ENCODE measurements at places on chromosomes 13 and 19.

DNA sequence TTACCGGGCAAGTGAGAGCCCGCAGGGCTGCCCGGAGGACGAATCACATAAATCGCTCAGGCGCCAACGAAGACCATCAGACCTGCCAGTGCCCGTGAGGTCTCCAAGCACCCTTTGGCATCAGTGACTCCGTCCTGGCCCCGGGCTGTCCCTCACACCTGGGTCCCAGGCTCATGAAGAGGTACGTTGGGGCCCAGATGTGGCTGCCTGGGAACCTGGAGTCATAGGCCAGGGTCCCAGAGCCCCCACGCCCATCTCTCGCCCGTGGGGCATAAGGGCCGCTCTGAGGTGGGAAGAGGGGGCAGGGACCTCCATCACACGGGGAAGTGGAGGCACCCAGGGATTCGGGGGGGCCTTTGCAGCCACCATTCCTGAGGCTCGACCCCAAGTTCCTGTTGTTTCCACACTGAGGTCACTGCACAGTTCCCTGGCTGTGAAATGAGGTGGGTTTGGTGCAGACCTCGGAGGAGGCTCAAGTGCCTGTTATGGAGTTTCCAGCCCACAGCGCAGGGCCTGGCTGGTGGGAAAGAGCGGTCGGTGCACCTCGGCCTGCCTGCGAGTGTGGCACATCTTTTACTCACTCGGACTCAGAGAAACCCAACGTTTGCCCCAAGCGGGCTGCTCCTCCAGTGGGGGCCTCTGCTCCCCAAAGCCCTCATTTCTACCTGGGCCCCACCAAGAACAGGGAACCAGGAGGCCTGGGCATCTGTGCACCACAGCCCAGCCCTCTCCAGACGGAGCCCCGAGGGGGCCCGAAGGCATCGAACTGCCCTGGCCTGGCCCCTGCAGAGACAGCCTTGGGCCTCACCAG, 35.9 kb upstream of the C13orf46 start:
- DNase-seq = no peak

GRCh38 chr13:45784755-45785675, 66.5 kb downstream of the SIAH3 start:
- DNase-seq = peak; percentile 78

GRCh38 chr13:110286833-110287819, 19.8 kb downstream of the COL4A1 start:
- peak; percentile 82 for DNase-seq

GRCh38 chr13:49421391-49421790, 22.5 kb downstream of the CAB39L start:
- peak; percentile 8 for DNase-seq

DNA sequence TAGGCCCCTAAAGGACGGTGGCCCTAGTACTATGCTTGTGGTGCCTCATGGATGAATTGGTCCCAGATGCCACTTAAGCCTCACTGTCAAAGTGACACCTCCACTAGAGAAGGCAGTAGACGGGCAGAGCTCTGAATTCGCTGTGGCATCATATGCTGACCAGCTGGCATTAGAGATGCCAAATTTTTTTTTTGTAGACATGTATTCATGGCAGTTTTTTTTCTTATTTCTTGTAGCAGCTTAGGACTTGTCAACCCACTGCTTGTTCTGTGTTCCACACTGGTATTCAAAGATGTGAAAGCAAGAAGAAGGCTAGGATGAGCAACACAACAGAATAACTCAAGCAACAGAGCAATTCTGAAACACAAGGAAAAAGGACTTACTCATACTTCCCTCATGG, 212.5 kb downstream of the DLEU7 start:
- no peak for DNase-seq

- peak; percentile 81 for DNase-seq
Measured at GRCh38 chr13:113216254-113217048, 7.0 kb downstream of the CUL4A start.

DNA sequence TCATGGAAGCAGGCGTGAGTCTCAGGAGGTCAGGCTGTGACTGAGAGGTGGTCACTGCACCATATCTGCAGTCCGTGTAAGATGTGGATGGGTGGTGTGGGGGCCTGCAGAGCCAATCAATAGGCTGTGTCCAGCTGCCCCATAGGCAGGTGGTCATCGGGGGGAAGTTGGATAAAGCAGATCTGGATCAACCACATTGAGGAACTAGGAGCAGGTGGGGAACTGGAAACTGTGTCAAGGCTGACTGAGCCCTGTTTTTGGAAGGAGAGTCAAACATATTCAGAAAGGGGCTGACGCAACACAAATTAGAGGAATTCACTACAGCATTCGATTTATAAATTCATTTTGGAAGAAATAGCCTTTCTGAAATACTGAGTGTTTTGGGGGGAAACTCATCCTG, 15.0 kb downstream of the CLEC4M start:
- DNase-seq = no peak

- DNase-seq = peak; percentile 46
Measured at GRCh38 chr19:14561847-14562351, 10.0 kb downstream of the NDUFB7 start.

DNA sequence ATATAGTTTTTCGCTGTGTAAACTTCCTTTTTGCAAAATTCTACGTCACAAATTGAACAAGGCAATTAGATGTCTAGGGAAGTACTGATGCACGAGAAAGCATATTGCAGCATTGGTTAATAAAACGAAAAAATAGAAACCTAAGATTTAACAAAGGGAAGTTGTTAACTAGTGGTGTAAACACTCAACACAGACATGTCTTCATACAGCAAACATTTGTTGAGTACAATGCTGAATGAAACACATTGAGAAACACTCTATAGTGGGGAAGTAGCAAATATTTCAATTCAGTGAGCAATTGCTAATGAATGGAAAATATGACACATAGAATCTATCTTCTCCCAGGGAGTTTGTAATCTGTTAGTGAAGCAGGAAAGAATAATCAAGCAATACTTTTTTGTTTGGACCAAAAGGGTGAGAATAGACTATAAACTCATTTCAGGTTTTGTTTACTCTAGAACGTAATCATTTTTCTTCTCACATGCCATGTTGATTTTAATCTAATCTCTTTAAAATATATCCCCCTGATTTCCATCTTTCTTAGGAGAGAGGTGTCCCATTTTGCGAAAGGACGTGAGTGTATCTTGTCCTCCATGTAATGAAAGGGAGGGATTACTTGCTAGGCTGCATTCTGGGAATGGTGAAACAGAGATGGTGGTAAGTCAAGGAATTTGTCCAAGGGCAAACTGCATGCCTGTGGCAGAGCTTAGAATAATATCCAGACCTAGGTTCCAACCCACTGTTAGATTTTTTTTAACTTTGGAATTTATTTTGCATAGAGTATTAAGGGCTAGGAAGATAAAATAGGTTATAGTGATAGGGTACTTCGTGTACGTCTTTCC, 1.7 kb upstream of the ANKRD10 start:
- peak; percentile 70 for DNase-seq

- peak; percentile 21 for DNase-seq
Measured at GRCh38 chr19:18869023-18869618, 26.8 kb downstream of the CERS1 start.

- DNase-seq = no peak
Measured at GRCh38 chr19:30167206-30167868, 204.8 kb upstream of the ZNF536 start.

DNA sequence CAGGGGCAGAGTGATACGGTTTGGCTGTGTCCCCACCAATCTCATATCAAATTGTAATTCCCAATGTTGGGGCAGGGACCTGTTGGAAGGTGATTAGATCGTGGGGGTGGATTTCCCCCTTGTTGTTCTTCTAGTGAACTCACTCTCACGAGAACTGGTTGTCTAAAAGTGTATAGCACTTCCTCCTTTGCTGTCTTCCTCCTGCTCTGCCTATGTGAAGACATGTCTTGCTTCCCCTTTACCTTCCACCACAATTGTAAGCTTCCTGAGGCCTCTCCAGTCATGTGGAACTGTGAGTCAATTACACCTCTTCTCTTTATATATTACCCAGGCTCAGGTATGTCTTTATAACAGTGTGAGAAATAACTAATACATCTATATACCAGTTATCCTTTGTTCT, 706.4 kb upstream of the KLHL1 start:
- DNase-seq = no peak

DNA sequence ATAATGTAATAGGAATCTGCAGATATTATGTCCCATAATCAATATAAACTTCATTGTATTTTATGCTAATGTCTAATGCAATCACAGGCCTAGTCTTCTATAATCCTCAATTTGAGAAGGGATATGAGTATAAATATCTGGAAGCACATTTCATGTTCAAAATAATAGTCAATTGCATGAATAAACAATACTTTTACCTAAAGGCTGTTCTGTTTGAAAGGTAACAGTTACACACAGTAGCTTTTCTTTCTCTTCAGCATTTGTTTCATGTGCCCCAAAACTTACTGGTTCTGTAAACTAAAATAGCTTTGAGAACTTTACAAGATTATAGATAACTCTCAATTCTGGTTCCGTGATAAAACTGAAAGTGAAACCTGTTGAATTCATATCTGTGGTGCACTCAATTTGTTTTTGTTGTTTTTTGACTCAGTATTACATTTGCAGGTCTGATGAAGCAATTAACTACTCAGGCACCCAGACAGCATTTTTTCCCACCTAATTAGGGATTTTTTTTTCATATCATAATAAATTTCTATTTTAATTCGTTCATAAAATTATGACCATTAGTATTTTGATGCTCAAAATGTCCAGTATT, 1193.8 kb downstream of the SLITRK1 start:
- no peak for DNase-seq

DNA sequence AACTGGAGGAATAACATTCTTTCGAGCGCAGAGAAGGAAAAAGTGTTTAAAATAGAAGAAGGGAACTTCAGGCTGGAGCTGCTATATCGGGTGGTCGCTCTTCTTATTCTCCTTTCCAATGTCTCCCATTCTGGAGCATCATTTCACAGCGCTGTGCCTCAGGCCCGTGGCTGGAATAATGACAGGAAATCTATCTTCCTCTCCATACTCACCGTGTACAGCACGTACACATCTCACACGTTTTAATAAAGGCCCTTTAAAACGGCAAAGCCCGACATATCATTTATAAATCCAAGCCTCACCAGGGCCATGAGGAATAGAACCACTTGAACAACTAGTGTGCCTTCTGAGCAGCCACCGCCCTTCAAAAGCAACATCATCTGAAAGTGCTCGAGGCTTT, 264.4 kb downstream of the TEX29 start:
- DNase-seq = no peak

- peak; percentile 56 for DNase-seq
Measured at GRCh38 chr19:18504886-18505610, 16.8 kb downstream of the ELL start.

- peak; percentile 9 for DNase-seq
Measured at GRCh38 chr19:39971380-39972035, 543 bp downstream of the PSMC4 start.

- DNase-seq = no peak
Measured at GRCh38 chr19:23437901-23438300, 42.6 kb upstream of the ZNF91 start.

DNA sequence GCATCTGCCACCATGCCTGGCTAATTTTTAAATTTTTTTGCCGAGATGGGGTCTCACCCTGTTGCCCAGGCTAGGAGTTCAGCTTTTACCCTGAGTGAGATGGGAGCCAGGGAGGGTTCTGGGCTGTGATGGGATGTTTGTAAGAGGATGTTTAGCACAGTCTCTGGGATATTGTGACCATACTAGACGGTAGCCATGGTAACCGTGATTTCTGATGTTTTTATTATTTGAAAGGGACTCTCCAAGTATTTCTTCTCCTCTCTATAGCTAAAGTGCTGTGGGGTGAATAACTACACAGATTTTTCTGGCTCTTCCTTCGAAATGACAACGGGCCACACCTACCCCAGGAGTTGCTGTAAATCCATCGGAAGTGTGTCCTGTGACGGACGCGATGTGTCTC, 10.4 kb downstream of the TSPAN16 start:
- DNase-seq = no peak

GRCh38 chr13:23709536-23709935, 139.3 kb downstream of the TNFRSF19 start:
- DNase-seq = no peak

GRCh38 chr19:5632657-5633056, 9.8 kb downstream of the SAFB start:
- DNase-seq = no peak

- peak; percentile 85 for DNase-seq
Measured at GRCh38 chr19:13842291-13843103, 34.4 kb upstream of the NANOS3 start.

DNA sequence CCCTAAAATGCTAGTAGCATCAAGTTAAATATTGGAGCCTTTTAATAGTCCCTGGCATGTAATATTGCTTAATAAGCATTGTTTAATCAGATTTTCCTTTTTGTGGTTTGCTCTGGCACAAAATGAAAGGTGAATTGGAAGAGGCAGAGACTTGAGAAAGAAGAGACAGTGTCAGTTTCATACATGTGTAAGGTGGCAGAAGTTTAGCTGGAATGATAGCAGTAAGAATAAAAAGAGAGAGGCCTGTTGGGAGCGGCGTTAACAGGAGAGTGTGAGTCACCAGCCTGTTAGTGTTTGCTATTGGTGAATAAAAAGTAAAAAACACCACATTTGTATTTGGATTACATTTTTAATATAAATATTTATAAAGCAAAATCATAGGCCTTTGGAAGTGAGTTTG, 145.3 kb downstream of the PDS5B start:
- peak; percentile 56 for DNase-seq

GRCh38 chr19:29564574-29565005, 38.8 kb downstream of the VSTM2B start:
- no peak for DNase-seq

- no peak for DNase-seq
Measured at GRCh38 chr13:74101436-74101835, 32.8 kb downstream of the KLF12 start.

DNA sequence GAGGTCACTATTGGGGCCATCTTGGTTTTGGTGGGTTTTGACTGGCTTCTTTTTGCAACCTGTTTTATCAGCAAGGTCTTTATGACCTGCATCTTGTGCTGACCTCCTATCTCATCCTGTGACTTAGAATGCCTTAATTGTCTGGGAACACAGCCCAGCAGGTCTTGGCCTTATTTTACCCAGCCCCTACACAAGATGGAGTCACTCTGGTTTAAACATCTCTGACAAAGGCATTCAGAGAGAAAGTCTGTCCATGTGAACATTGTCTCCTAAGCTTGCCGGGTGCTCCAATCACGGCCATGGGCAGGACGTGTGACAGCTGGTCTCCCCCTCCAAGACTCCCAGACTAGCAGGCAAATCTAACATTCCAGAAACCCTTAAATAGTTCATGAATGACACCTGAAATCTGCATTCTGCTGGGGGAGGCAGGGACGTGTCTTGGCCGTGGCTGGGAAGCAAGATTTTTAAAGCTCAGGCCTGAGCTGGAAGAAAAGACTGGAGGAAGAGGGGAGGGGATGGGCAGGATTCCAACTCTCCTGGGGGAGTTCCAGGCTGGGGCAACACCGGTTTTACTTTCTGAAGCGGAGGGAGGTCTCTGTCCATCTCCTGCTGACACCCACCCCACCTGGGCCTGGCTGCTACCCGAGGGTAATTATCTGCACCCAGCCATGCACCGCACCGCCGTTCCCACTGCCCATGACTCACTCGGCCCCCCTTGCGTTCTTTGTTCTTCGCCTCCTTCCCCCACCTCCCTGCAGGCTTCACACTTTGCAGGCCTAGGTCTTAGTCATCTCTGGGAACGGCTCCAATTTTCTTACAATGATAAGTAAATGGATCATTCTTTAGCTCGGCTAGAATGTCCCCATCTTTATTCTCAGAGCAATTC, 11.6 kb upstream of the OR1M1 start:
- DNase-seq = peak; percentile 98

GRCh38 chr19:50932018-50932689, 20.7 kb downstream of the KLK5 start:
- DNase-seq = peak; percentile 70

Measured in epithelial cell of esophagus (primary cell).